Globus pallidus (tissue), 1 donor: ENCODE measurements at places on chromosomes 5 and 9.
A peak's percentile ranks its signal among the peaks of the same experiment; 100 is the strongest.

- DNase-seq: no peak
Measured at GRCh38 chr5:14200312-14200990, 57.3 kb downstream of the TRIO start.

- no peak for DNase-seq
Measured at GRCh38 chr9:131639769-131640437, 94.6 kb downstream of the PRRT1B start.

- DNase-seq: peak; percentile 41
Measured at GRCh38 chr5:168317096-168317520, 25.7 kb downstream of the WWC1 start.

DNA sequence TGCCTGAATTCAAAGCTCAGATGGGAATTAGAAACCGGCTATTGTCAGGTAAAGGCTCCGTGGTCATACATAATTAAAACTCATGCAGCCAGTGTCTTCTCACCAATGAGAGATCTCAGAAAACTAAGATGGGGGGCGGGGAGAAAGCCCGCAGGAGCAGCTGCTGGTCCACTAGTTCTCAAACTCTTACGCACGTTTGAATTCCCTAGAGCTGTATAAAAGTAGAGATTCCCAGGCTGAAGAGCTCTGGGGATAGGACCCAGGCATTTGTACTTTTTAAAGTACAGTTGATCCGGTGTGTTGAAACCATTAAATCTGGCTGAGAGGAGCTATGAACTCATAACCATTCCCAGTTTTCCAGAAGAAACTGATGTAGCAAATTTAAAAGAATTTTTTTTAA is 68.5 kb downstream of the FRMD3 start:
- DNase-seq: no peak

GRCh38 chr5:83866181-83866580 is 145.5 kb upstream of the HAPLN1 start:
- DNase-seq: no peak

- DNase-seq: no peak
Measured at GRCh38 chr9:99398241-99398640, 176.2 kb downstream of the SEC61B start.

- DNase-seq: no peak
Measured at GRCh38 chr5:135569755-135570452, 8.9 kb downstream of the CXCL14 start.

DNA sequence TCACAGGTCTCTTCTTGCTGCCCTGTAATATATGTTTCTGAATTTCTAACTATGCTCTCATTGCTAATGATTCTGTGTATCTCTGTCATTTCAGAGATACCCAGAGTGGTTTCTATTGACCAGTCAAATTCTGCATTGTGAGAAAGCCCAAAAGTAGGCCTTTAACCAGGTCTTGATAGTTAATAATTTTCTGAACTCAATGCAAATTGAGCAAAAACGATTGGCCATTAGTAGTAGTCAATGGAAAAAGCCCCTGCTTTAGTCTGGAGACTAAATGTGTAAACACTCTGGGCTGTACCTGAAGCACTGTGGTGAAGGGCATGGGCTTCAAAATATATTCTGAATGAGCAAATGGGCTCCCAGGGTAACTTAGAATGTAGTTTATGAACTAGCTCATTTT is 307.6 kb downstream of the ARL15 start:
- DNase-seq: no peak

DNA sequence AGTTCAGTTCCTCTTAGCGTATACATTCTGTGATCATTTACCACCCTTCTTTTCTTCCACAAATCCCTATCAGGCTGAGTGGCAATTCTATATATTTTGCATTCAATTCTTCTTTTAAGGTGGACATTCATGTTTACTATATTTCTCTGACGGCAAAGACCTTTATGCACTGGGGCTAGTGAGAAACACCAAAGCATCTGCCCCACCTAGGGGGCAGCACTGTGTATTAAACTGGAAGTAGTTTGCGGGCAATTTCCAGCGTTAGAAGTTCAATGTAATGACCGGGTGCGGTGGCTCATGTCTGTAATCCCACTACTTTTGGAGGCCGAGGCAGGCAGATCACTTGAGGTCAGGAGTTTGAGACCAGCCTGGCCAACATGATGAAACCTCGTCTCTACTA is 27.9 kb upstream of the FBXL7 start:
- DNase-seq: no peak

GRCh38 chr9:6098431-6098830 is 83.0 kb upstream of the RANBP6 start:
- no peak for DNase-seq

- no peak for DNase-seq
Measured at GRCh38 chr5:135219868-135220267, 179.2 kb downstream of the MACROH2A1 start.

DNA sequence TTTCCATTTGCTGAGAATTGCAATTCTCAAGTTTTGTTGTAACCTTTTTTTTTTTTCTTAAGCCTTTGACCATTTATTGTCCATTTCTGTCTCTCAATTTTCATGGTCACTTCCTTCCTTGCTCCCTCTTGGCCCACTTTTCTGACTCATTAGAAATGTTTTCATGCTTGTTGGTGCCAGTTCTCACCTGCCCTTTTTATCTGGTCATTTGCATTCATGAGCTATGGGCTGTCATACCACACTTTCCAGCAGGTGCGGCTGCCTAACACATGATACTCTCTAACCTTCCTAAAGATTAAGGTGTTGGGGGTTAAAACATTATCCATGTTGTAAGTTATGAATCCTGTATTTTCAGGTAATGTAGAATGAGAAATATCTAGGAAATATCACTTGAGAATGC is 150.5 kb upstream of the TLX3 start:
- DNase-seq: no peak

GRCh38 chr9:121861501-121862180 is 210.2 kb downstream of the DAB2IP start:
- DNase-seq: peak; percentile 65

DNA sequence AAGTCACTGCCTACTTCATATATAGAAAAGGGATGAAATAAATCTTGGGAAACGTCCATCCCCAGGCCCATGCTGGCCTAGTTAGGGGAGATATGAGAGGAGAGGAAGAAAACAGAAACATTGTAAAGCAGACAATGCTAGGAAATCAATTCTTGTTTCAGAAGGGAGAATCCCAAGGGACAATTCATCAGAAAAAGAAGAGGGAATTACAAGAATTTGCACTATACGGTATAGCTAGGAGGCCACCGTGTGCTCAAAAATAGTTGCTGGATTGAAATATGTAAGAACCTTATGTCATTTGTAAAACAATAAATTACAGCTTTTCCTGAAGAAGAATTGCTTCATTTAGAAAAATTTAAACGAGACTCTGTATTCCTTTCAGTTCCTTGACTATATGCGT is 8.3 kb upstream of the SHC3 start:
- no peak for DNase-seq

GRCh38 chr5:112226215-112226614 is 192.9 kb downstream of the EPB41L4A start:
- DNase-seq: no peak

DNA sequence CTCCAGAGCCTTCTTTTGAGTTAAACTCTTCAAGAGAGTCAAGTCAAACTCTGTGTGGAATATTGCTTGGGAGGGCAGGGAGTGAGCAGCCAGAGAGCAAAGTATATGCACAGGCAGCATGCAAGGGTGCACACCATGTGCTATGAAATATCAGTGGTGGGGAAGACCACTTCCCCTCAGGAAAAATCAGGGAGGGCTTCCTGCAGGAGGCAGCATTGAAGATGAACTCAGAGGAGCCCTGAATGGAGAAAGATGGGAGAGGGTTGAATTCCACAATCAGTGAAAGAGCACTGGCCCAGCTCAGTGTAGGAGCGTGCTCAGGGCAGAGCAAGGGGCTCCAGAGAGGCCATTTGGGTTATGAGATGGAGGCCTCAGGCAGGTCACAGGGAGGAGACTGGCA is 41.9 kb downstream of the CCDC180 start:
- no peak for DNase-seq

- no peak for DNase-seq
Measured at GRCh38 chr9:976258-976942, at the start of gene DMRT3. Gene DMRT3, plus strand, starts transcription at chr9:976655. Its CDS starts 347 bp downstream, at chr9:977002.

DNA sequence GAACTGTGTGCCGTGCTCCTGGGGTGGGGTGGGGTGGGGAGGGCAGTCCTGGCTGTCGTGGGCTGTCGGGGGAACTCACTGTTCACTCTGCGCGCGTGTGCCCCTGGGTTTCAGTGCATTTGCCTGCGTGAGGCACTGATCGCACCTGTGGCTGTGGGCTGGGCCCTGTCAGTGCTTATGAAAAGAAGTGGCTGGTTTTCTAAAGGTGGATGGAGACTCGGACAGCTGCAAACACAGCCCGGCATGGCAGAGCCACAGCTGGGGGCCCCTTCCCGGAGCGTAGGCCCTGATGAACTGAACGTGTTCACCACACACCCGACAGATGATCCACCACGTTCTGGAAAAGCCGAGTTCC is 42.7 kb downstream of the NKD2 start:
- no peak for DNase-seq

DNA sequence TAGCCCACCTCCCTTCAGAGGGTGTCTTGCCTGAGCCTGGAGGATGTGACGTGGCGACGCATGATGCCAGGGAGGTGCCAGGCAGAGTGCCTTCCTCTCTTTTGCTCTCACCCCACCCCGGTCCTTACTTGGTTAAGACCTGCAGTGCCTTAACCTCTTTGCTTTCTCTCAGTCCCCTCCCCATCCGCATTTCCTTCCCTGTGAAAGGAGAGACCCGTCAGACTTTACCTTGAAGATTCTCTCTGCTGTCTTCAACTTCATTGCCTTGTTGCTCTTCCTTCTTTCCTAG is 52.0 kb upstream of the NCS1 start:
- no peak for DNase-seq

DNA sequence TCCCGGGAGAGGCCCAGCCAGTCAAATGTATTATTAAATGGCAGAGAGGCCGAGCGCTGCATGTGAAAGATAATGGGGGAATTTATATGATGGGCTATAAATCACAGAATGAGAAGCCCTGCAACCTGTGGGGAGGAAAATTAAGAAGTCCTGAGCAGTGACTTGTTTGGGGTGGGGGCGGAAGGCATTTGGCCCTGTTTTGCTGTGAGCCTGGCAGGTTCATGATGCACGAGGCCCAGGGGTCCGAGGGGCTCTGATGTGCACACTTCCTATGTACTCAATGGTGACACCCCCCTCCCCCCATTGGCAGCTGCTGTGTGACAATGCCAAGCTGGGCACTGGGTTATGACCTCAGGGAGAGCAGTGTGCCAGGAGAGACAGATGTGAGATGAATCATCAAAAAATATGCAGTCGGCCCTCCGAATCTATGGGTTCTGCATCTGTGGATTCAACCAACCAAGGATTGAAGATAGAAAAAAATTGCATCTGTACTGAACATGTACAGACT is 13.7 kb upstream of the DAB2IP start:
- DNase-seq: peak; percentile 95

DNA sequence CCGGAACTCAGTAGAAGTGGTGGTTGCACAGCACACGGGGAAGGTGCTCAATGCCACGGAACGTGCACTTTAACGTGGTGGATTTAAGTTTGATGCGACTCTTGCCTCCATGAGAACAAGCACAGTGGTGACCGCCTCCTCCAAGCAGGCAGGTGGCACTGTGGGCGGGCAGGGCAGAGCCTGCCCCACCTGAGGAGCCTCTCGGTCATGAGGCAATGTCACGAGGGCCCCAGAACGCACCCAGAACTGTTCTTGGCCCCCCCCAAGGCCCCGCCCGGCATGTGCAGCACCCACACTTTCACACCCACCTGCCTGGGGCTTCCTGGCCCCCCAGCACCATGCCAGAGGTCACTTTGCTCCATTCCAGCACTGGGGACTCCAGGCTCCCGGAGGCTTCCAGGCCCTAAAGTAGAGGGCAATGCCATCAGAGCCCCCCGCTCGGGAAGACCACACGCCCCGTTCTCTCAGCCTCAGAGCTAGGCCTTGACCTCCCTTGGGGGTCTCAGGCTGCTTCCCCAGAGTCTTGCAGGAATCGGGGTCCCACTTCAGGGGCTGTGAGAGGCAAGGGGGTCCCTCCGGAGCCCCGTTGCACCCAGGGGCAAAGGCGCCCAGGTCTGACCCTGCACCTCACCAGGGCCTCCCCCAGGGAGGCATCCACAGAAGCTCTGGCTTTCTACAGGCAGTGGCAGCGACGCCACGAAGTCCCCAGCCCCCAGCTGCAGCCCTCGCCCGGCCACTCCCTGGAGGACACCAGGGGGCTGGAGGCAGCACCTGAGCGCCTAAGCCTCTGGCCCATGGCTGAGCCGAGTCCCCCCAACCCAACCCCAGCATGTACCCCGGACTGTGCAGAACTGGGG is 14.0 kb downstream of the CCDC187 start:
- no peak for DNase-seq

GRCh38 chr9:130406278-130406895 is 38.4 kb upstream of the ASS1 start:
- DNase-seq: no peak

DNA sequence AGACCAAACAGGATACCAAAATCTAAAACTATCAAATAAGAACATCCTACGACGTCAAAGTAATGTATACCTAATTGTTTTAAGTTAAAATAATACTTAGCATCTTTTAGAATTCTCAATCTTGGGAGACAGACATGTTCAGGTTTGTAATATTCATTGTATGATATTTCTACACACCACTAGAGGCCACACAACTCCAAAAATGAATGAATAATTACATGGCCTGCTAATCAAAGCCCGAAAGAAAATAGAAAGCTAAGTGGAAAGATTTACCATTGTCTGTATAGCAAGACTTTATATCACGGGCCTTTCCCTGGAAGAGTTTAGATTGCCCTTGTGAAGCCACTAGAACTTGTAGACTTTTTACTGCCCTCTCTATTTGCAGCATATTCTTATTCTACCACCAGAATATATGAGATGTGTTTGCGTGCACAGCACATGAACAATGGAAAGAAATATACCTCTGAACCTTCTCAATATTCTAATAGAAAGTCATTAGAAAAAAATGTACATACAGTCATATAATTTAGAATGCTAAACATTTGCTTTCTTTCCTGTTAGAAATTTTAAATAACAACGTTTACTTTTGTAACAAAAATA is 380.1 kb upstream of the NUDT12 start:
- DNase-seq: peak; percentile 45

DNA sequence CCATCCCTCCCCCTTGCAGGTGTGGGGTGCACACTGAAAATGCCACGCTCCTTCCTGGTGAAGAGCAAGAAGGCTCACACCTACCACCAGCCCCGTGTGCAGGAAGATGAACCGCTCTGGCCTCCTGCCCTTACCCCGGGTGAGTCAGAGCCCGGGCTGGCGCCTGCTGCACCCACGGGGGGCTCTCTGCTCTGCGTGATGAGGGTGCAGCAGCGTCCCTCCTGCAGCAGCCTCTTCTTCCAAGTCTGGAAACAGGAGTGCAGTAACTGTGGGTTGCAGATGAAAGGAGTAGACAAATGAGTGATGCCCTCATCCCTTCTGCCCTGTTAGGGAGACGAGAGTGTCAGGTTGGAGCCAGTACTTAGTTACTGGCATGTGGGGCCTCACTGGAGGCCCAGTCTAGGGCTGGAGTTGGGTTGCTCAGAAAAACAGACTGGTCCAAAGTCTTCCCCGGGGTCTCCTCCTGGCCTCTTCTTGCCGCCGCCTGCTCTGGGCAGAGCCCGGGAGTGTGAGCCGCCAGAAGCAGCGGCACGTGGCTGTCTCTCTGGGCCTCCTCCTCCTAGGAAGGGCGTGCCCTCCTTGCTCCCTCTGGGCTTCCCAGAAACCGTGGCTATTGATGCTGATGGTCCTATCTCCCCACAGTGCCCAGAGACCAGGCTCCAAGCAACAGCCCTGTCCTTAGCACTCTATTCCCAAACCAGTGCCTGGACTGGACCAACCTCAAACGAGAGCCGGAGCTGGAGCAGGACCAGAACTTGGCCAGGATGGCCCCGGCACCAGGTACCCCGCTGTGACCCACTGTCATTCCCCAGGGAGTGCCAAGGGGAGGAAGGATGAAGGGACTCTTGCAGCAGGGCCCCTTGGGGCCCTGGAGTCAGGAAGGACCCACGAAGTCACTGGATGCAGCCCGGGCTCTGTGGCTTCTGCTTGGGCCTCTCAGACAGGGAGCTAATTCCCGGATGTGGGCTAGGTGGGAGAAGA is 8.4 kb downstream of the GFI1B start:
- DNase-seq: no peak
